H1 (cell line): ENCODE measurements at places on chromosomes 5 and 9. TPM values are rescaled to one million over a fixed set of nuclear protein-coding genes. Genes with fewer than 3 reads are reported as not detected.

Gene C9orf50
- total RNA-seq: not detected in 2 replicates

Gene CCL27
- total RNA-seq: not detected in 2 replicates

Gene TRIP13
- total RNA-seq: 34.5 and 39.2 TPM in 2 replicates

Gene PCDHA9
- 0.28 and 0.36 TPM in 2 replicates for total RNA-seq

DNA sequence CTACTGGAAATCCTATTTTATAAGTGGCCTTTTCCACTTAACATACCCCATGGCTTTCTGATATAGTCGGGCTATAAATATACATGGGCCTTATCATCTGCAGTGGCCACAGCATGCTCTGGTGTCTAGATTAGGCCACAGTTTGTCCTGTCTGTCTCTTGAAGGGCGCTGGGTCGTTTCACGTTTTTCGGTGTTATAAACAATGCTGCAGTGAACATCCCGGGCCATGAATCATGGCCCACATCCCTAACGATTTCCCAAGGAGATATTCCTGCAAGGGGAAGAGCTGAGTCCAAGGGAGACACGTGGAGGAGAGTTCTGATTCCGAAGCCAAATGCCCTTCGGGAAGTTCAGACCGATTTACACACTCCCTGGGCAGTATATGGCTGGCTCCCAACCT is 8.4 kb downstream of the PLPP7 start:
- no peak for DNase-seq

GRCh38 chr9:3664044-3664443 is 138.2 kb upstream of the RFX3 start:
- no peak for DNase-seq

DNA sequence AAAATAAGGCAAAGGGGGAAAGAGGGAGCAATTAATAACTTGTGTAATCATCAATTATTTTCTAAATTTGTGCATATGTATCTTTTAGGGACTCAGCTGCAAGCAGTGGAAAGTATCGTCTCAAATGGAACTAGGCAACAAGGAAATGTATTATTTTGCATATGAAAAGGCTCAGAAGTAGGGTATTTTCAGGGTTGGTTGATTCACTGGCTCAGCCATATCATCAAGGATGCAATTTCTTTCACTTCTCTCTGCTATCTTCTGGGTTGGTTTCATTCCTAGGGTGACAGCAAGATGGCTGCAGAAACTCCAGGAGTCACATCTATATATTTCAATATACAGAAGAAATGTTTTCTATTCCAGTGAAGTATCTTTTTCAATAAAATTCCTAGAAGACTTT is 509.8 kb downstream of the DMAC1 start:
- DNase-seq: no peak

- no peak for DNase-seq
Observed at GRCh38 chr9:98652302-98652701, 56.4 kb downstream of the GABBR2 start.

- DNase-seq: no peak
Observed at GRCh38 chr9:130693101-130693425, 517 bp upstream of the EXOSC2 start.

- DNase-seq: no peak
Observed at GRCh38 chr5:1111241-1111726, 579 bp downstream of the SLC12A7 start.

GRCh38 chr5:5644249-5644648 is 221.8 kb downstream of the ICE1 start:
- no peak for DNase-seq

GRCh38 chr5:97937846-97938245 is 754.8 kb upstream of the RIOK2 start:
- DNase-seq: no peak

DNA sequence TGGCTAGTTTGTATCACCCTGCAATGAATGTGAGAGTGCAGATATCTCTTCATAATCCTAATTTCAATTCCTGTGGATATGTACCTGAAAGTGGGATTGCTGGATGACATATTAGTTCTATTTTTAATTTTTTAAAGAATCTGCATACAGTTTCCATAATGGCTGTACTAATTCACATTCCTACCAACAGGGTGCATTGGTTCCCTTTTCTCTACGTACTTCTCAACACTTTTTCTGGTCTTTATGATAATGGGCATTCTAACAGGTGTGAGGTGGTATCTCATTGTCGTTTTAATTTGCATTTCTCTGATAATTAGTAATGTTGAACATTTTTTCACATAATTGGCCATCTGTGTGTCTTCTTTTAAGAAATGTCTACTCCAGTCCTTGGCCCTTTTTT is 927.5 kb downstream of the DTWD2 start:
- DNase-seq: no peak

DNA sequence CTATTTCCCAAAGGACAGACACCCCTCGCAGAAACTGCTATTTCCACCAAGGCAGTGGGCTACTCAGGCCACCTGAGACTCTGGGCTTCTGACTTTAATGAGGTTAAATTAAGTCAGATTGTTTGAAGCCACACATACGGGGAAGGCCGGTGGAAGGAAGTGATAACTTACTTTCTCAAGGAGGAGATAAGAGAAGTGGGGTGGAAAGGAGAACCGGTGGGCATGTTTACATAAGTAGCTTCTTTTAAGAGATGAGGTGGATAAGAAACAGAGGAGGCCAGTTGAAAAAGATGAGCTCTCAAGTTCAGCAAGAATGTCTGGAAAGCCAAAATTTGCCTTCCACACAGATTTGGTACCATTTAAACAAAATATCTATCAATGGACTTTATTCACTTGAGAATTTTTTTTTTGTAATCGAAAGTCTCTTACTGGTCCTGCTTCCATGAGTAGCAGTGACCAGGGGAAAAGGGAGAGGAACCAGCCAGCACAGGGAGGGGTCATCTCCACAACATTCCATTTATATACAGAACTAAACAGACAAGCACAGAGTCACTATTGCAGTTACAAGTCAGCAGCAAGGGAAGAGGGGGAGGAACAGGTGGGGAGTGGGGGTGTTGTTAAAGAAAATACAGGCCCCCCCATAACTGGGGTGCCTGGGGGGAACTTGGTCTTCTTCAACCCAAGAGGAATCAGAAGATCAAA is 20.0 kb downstream of the CCDC125 start:
- no peak for DNase-seq

DNA sequence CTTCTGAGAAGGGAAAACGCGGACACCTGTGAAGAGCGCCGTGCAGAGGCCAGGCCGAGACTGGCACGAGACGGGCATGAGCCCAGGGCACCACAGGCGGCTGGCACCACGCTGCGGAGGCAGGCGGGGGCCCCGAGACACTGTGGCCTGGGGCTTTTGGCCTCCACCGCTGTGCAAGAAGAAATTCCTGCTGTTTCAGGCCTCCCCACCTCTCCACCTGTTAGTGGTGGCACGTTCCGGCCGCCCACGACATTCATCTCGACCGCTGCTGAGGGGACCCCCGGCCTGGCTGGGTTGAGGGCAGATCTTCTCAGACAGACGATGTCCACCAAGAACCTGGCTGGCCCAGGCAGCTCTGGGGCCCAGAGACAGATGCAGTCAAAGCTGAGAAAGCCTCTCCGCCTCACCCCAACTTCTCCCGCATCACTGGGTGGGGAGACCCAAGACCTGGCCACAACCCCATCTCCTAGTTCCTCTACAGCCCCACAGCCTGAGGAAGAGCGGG is 11.5 kb downstream of the NACC2 start:
- no peak for DNase-seq

- DNase-seq: no peak
Observed at GRCh38 chr5:99141534-99142128, 212.8 kb upstream of the CHD1 start.
